KBM-7 (cell line): ENCODE measurements at places on chromosomes 6 and 20.
A peak's percentile ranks its signal among the peaks of the same experiment; 100 is the strongest.

- no peak for DNase-seq
Observed at GRCh38 chr6:157864185-157864761, 41.2 kb downstream of the SNX9 start.

DNA sequence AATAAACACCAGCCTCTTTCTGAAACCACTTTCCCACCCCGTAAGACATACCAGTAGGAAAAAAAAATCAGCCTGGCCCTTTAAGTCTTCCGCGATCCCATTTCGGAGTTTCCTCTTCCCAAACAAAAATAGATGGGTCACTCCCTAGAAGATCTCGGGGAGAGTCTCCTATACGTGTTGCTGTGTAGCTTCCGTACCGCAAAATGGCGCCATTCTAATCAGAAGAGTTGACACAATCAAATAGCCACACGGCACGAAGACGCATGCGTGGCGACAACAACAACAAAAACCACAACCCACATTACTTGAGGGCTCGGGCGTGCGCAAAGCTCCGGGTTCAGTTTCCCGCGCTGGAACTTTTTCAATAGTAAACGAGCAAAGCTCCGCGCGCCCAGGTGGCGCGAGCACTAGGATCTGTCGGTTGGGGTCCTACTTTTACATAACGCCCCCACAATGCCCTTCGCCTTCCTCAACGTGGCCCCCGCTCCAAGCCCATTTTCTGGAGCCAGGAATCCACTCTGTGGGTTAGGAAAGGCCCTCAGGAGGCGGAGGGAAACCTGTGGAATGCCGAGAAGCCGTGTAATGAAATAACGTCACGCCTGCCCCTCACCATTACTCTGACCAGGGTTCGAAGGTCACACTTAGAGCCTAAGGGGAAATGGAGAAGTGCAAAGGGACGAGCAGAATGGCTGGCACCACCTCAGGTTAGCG lies at the start of gene GPANK1:
Gene GPANK1, minus strand, starts transcription at position 208 of the 711 bp plus-strand sequence. CDS start 519 bp downstream, outside the sequence.
- peak; percentile 91 for DNase-seq

DNA sequence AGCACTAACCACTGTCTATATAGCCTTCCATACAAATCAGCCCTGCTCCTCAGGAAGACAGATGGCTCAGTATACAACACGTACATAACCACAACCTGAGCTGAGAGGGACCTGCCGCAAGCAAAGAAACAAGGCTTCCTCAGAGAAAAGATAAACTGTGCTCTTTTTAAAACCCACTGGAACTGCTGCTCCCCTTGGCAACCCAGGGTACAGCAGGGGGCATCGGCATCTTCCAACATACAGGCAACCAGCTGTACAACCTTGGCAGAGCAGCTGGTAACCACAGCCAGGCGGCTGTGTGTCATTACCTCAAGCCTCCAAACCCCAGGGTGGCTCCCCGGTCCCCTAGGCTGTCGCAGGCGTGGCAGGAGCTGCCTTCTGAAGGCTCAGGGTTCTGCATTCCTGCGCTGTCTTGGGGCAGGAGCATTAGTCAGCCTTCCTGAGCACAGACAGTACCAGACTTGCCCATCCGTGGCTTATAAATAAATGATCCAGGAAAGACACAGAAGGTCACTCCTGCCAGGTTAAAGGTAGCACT lies 249.5 kb downstream of the ADGRG6 start:
- no peak for DNase-seq

DNA sequence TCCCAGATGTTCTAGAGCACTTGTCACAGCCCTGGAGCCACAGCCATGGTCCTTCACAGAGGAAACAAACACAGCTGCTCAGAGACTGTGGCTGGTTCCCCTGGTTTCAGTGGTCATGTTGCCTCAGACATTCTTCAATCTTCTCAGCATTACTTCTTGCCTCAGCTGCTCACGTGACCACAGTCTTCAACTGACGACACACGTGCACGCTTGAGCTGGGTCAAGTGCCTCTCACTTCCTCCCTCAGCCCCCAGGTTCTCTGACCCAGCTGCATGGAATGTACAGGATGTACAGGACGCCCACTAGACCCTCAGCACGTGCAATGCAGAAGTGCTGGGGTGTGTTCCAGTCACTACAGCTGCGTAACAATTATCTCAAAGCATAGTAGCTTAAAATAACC lies 159.8 kb upstream of the GGTLC1 start:
- DNase-seq = peak; percentile 1

DNA sequence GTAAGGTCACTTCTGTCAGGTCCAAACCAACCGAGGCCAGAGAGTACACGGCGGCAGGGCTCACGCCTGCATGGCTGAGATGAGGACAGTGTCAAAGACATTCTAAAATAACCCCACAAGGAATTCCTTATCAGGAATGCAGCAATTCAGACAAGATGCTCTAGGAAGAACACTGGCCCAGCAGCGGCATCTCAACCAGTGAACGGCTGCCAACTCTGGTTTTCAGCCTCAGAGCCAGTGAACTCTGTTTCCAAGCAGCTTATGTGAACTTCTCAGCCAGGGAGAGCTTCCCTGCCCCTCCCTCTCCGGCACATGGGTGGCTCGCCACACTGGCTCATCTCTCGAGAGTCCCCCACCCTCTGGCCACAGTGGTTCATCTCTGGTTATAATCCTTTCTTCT lies 36.9 kb downstream of the KCNQ2 start:
- no peak for DNase-seq

GRCh38 chr6:110493253-110493800 lies 16.9 kb upstream of the SLC22A16 start:
- no peak for DNase-seq

GRCh38 chr20:609371-609964 lies 641 bp downstream of the TCF15 start:
- DNase-seq = no peak

GRCh38 chr6:71335544-71335943 lies 46.9 kb downstream of the OGFRL1 start:
- DNase-seq = no peak

- DNase-seq = no peak
Observed at GRCh38 chr6:5457983-5458683, 196.8 kb downstream of the FARS2 start.

DNA sequence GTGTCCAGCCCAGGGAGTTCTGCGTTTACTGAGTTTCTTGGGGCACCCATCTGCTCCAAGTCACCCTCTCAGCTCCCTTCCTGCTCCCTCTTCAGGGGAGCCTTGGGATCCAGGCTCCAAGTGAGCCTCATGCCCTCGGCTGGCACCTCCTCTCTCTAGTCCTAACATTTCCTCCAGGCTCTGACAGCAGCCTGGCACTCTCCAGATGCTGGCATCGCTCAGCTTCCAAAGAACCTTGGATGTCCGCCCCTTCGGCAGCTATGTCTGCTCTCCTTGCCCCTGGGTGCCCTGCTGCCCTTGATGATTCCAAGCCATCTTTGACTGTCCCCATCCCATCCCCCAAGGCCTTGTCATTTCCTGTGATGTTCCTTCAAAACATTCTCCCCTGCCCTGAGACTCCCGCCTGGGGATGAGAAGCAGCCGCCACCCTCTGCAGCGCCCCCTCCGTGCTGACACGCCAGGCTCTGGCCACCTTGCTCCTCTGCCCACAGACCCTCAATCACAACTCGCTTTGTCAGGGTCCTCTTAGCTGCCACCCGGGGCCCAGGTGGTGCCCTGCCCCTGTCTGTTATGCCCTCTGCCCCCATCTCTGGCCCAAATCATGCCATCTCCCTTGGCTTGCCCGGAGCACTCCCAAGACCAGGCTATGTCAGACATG lies 6.6 kb upstream of the GFRA4 start:
- no peak for DNase-seq

DNA sequence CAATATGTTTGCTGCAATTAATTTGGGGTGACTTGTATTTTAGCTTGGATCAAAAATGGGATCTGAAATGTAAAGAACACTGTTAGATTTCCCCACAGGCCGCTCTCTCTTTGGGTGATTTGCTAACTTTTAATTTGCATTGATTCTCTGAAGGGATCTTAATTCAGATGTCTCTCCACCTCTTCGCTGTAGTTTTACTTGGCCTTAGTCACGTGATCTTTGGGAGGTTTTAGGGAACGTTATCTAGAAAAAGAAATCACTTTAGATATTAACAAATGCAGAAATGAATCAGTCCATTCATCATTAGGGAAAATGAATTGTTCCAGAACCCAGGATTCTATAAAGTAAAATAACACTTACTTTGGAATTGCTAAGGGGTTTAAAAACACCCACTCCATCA lies 390.2 kb downstream of the THBS2 start:
- DNase-seq = no peak

- DNase-seq = no peak
Observed at GRCh38 chr6:84222426-84222825, 5.0 kb downstream of the CEP162 start.

- peak; percentile 78 for DNase-seq
Observed at GRCh38 chr6:125995972-125996580, 9.7 kb downstream of the TRMT11 start.

- no peak for DNase-seq
Observed at GRCh38 chr6:13268913-13269518, 59.3 kb downstream of the TBC1D7 start.

DNA sequence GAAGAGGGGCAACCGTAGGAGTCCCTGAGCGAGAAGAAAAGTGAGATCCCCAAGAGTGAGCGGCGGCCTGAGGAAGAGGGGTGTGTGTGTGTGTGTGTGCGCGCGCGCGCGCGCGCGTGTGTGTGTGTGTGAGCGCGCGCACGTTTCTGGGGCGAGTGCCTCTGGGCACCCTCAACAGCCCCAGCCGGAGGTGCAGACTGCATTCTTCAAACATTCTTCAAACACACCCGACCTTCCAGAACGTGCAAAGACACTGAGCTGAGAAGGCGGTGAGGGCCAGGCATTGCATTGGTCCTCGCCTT lies 76.2 kb upstream of the FOXP4 start:
- DNase-seq = no peak

GRCh38 chr6:33633462-33634158 lies 12.5 kb downstream of the ITPR3 start:
- peak; percentile 41 for DNase-seq

DNA sequence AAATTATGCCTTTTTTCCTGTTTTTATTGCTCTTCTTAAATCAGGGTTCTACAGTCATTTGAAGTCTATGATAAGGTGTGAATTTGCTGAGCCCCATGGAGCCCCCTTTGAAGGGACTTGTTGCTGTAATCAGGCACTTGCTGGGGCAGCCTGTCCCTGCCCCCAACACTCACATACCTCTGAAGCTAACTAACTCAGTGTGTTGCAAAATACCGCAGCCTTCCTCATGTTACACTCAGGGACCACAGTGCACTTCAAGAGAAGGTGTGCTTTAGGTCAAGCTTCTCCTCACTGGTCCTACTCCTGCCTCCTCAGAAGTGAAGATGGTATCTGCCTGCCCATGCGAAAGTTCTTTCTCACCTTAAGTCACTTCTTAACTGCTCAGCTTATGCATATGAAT lies 66.1 kb upstream of the GLP1R start:
- no peak for DNase-seq

GRCh38 chr20:57509665-57510237 lies 15.2 kb downstream of the CTCFL start:
- DNase-seq = peak; percentile 39

- DNase-seq = no peak
Observed at GRCh38 chr6:49890988-49891387, 24.7 kb upstream of the CRISP1 start.

DNA sequence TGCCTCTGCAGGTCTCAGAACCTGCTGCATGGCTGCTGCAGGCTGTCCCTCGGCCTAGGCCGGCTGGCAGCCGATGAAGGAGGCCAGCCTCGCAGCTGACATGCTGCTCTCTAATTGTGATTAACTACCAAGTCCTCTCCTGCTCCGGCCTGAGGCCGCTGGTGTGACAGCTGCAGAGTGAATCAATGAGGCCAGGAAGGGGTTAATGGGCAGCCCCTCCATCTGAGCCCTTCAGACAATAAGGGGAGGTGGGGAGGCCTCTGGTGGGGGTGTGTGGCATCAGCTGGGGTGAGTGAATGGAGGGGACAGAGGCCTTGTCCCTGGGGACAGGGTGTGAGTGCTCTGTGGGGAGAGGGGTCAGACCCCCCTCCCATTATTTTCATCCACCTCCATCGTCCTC lies 34.4 kb downstream of the SLC52A3 start:
- no peak for DNase-seq

DNA sequence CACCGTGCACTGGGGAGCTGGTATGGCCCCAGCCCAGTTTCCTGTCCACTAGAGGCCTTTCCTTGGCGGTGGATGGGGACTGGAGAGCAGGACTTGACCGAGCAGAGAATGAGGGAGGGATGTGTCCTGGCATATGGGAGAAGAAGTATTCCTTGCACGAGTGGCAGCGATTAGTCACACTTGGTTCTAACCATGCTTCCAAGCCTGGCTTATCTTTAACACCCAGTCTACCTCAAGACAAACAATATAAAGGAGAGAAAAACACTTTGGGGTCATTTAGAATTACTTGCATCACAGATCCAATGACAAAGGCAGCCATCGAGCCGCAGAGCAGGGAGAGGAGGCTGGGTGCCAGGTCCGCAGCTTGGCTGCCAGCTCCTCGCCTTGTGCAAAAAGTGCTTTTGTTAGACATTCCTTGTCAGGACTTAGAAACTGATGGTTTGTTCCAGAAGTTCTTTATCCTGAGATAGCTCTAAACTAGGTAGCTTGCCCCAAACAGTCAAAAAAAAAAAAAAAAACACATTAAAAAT lies 214.9 kb upstream of the GMDS start:
- DNase-seq = no peak

GRCh38 chr20:6075428-6076219 lies 21.8 kb upstream of the LRRN4 start:
- no peak for DNase-seq

DNA sequence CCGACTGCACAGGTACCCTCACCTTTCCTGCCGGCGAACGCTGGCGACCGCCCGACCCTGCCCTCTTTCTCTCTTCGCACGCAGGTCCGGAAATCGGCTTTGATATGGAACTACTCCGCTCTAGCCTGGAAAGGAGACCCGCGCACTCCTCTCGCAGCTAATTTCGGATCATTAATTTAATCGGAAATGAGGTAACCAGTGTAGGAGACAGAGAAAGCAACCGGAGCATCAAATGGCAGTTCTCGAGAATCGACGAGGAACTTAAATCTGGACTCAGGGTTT lies 949 bp upstream of the ATXN1 start:
- no peak for DNase-seq

DNA sequence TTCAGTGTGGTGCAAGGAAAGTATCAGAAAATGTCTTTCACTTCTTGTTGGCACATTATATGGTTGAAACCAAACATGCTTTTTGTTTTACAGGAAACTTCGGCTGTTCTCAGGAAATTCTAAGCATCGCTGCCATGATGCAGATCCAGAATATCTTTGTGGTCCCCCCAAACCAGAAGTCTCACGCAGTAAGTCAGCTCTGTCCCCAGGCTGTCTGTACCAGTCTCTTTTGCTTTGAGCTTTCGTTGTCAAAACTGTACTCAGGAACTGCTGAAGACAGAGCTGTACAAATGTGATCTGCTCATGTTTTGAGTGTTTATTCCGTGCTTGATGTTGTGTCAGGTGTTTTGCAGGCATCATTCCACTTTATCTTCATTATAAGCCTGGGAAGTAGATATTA lies 59.6 kb downstream of the DHX35 start:
- DNase-seq = no peak

- no peak for DNase-seq
Observed at GRCh38 chr6:134840086-134840867, 109.6 kb downstream of the ALDH8A1 start.

- DNase-seq = no peak
Observed at GRCh38 chr20:11394145-11394833, 523.4 kb upstream of the BTBD3 start.
